ENCODE measurements at places on chromosomes 11 and 22.

GRCh38 chr11:3222003-3222855 lies 3.6 kb upstream of the MRGPRG start:
- no peak for DNase-seq

DNA sequence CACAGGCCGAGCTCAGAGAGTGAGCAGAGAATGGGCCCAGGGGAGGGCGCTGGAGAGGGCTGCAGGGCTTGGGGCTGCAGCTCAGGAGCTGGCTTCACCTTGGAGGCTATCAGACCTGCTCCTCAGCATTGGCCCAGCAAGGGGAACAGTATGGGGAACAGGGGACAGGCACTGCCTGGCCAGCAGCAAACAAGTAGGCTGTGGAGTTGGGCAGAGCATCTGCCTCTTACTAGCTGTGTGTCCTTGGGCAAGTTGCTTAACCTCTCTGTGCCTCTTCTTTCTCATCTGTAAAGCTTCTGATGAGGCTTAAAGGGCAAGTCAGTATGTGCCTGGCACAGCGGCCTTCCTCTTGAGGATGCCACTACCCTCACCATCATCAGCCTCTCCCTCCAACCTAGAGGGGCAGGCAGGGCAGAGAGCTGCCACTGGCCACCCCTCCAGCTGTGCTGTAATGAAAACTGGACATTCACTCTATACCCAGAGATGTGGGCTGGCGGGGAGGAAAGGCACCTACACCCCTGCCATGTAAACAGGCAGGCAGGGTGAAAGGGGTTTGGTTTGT lies 7.5 kb upstream of the CDKN1C start:
- peak; percentile 41 for DNase-seq

DNA sequence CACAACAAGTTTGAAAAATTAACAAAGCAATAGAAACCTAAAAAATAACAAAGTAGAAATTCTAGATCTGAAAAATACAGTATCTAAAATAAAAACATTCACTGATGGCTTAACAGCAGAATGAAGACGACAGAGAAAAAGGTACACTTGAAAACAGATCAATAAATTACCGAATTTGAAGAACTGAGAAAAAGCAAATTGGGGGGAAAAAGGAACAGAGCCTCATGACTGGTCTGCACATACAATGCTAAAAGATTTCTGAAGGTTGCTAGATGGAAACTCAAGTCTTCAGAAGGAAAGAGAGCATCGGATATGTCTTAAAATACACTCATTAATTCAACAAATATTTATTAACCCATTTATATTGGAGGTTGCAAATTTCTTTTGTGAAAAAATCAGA lies 71.6 kb downstream of the SBF2 start:
- DNase-seq = no peak

DNA sequence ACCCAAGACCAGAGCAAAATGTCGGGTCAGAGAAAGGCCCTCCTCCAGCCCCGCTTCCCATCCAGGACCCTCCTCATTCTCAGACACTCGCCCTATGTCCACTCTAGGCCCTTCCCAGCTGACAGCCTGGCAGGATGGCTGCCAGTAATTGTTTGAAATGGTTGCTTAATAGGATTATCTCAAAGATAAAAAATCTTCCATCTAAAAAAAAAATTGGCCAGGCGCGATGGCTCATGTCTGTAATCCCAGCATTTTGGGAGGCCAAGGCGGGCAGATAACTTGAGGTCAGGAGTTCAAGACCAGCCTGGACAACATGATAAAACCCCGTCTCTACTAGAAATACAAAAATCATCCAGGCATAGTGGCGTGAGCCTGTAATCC lies 32.4 kb downstream of the SCGB1A1 start:
- no peak for DNase-seq

DNA sequence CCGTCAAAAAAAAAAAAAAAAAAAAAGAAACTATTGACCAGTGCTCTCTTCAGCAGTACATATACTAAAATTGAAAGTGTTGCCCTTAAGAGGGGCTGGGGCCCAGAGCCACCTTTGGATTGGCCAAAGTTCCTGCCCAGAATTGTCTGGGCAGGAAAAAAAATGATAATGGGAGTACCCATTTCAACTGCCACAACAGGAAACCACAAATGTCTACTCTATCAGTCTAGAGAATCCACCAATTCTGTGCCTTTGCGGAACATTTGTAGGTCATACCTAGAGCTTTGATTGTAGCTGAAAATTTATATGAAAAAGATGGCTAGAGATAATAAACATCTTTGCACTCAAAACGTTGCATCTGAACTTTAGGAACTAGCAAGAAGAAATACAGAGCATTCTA lies 69.4 kb downstream of the FAM76B start:
- DNase-seq = no peak

DNA sequence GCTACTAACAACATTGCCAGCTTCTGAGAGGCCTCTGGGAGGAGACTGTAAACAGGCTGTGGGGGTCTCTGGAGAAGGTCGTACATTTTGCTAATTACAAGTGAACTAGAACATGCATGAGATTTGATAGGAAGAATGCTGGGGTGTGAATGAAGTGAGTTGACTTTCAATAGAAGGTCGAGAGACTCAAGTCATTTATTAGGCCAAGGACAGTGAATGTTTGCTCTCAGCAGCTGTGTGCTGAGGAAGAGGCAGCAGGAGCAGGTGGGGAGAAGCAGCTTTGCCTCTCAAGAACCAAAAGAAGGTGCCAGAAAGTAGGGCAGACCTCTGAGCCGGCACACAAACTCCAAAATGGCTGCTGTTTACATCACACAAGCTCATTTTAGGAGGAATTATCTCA lies 91.7 kb downstream of the PIWIL4 start:
- DNase-seq = no peak

DNA sequence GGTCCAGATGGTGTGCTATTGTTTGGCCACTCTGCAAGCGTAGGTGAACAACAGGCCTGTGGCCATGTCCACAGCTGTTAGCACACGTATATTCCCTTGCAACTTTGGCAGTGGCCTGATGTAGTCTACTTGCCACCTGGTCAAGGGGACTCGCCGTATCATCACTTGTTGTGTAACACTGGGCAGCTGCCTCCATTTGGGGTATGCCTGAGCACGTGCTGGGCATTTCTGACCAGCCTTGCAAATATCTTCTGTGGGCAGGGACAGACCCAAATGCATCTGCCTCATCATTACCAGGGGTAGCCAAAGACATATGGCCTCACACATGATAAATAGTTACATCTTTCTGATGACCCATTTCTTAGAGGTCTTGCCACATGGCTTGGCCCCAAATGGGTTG lies 434.2 kb downstream of the DYNC2H1 start:
- no peak for DNase-seq
